Uterus (tissue), 4 donors: ENCODE measurements at places on chromosomes 3 and 15.

DNA sequence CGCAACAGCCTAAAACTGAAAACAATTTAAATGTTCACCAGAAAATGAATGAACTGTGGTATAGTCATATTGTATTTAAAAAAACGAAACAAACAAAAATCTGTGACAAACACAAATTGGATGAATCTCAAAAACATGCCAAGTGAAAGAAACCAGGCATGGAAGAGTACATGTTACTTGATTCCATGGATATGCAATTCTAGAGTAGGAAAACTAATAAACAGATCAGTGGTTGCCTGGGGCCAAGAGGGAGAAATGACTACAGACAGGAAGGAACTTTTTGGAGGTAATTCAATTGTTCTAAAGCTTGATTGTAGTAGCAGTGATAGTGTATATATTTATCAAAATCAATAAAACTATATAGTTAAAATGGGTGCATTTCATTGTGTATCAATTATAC, 16.8 kb downstream of the UBE3A start:
- DNase-seq, result no peak

- no peak for DNase-seq
Measured at GRCh38 chr3:43926055-43926454, 235.3 kb downstream of the ABHD5 start.

- no peak for DNase-seq
Measured at GRCh38 chr3:168524129-168524528, 428.4 kb upstream of the GOLIM4 start.

DNA sequence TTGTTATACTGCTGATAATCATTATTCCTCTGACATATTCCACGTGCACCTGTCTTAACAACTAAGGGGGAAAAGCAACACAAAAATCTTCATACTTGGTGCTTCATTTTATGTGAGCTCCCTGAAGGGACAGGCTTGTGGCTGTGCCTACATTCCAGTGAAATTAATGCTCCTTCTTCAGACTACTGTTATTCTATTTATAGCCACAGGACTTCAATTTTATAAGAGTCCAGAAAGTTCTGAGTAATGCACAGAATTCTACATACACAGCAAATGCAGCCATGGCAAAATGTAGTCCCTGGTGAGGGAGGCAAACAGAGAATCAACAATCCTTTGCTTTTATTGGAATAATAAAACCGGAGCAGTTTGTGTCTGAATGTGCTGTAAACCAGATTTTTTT, 417.1 kb downstream of the RBMS3 start:
- no peak for DNase-seq

DNA sequence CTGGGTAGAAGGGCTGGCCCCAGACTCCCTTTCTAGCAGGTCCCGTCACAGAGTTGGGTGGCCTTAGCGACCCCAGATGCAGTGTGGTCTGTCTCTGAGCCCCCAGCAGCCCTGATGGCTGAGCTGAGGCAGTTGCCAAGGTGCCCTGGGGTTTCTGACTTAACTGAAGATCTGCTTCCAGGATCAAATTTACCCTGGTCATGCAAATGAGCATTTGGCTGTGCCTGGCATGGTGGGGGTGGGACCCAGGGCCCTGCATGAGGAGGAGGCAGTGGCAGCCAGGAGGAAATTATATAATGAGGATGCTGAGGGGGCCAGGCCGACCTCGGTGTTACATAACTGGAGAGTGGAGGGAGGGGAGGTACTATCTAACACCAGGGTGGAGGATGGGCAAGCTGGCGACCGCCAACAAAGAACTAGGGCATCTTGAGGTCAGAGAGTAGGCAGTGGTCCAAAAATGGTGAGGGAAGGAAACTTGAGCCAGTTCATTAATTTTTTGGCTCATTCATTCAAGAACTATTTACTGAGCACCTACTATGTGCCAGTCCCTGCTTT, 16.4 kb downstream of the PLEKHO2 start:
- no peak for DNase-seq

GRCh38 chr15:66404532-66404931, 17.8 kb downstream of the MAP2K1 start:
- no peak for DNase-seq

DNA sequence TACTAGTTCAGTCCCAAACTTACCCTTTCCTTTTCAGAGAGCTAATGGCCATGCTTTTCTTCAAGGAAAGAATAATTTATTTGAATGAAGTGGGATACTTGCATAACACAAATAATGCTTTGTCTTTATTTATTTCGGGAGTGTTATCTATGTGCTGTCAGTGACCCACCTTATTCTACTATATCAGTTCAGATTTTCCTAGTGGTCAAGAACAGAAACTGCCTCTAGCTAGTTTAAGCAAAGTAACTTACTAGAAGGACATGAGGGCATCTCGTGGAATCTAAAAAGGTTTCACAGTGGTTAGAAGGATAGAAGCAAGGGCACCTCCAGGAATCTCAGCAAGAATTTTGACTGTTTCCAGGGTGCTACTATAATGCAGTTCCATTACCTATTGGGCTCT, 3.8 kb upstream of the TIMMDC1 start:
- DNase-seq, result no peak

DNA sequence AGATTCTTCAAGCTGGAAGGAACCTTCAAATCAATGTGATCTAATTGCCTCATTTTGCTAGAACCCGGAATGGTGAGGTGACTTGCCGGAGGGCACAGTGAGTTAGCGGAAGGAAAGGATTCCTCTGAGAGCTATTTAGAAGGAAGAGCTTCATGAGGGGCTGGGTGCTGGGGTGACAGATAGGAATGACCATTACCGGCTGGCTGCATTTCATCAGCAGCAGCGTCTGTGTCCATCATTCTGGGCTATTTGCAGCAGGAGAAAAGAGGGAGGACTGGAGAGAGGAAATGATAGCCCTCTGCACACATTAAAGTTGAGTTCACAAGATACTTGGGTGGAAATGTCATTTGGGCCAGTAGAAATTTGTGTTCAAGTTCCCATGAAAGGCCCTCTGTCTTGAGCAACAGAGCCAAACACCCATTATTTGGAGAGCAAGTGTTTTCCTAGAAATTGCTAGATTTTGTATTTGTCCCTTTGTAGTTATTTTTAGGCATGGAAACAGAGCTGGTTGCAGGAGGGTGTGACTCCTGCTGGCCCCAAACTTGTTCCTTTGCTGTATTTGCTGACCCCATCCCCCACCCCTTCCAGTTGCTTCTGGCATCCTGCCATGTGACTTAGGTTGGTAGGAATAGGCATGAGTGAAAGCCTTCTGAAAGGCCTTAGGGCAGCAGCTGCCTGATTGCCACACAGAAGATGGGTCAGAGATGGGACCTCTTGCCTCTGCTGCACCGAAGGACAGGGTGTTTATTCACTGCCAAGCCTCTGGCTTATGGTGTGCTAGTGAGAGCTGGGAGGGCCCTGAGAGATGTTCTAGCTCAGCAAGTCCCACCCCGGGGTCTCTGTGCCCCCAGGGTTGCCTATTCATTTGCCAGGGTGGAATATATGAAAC, 87.5 kb upstream of the PLXNA1 start:
- DNase-seq, result no peak

GRCh38 chr3:165938986-165939540, 101.8 kb upstream of the BCHE start:
- no peak for DNase-seq

DNA sequence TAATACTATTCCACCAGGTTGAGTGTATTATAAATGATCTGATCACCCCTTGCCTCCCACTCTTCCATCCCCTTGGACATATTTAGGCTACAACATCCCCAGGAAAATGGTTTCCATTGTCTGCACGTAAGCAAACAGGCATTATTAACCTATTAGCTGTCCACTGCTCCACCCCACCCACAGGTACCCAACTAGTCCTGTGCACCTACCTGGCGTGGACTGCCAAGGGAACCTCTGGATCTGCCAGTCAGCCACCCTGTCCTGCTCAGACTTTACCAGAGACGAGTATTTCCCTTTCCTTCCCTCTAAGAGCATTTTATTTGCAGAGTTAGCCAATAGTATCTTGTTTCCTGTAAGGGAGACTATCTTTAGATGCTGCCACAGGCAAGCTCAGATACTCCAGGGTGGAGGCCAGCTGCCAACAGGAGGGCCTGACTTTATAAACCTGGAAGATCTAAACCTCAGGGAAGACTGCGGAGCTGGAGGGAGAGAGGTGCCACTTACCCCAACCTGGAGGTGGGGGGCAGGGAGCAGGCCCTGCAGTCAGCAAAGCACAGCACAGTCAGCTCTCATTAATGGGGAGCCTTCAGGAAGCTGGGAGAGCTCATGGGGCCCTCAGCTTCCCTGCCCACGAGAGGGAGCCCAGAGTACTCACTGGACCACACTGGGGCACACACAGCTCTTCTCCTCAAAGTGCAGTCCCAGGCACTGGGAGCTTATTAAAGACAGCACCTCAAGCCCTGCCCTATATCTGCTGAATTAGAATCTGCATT, at the start of gene CX3CR1:
TSS of gene CX3CR1 (minus strand) at position 292 of the 773 bp plus-strand sequence. CDS start 13,527 bp downstream, outside the sequence.
- no peak for DNase-seq

GRCh38 chr3:11655196-11655928, 11.6 kb upstream of the VGLL4 start:
- DNase-seq, result no peak

- DNase-seq, result no peak
Measured at GRCh38 chr3:55201779-55202178, 273.9 kb upstream of the LRTM1 start.

DNA sequence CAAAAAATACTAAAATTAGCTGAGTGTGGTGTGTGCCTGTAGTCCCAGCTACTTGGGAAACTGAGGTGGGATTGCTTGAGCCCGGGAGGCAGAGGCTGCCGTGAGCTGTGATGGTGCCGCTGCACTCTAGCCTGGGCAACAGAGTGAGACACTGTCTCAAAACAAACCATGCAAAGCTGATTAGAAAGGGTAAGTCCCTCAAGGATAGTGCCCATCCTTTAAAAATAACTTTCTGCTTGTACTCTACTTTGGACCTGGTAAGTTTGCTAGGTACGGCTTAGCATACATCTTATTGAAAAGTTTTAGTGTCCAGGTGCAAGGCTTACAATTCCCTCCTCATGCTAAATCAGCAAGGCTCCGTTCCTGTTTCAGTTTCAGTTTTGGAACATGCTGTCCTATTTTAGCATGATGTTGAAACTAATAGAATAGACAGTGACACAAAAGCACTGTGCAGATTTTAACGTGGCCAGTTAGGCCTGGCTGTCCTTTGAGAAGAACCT, 21.4 kb downstream of the FEM1B start:
- no peak for DNase-seq

DNA sequence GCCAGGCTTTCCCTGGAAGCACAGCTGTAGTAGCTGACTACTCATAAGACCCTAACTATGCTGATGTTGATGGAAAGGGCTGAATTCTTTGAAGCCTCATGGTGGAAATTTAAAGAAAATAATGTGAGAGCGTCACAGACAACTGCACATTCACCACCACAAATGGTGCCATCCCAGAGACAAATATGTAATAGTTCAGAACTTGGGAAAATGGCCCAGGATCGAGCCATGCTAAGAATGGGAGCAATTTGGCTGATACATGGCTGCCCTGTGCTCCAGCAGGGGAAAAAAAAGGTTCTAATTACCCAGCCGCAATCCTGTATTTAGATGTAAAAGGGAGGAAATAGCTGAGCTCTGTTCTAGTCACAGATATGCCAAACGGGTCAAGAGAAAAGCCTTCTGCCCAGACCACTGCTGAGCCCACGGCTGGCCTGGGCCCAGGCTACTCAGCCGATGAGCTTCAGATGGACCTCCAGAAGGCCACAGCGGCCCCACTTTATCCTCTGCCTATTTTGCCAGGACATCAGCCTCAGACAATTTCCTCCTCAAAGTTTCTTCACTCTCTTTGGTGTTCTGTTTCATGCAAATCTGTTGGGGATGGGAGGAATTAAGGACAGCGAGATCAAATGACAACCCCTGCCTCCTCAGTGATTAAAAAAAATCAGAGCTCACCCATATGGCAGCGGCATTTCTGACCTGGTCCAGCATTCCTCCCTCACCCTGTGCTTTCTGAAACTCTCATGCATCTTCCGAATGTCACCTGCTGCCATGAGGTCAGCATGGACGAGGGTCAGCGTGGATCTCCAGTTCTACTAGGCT, 54.5 kb upstream of the MEX3B start:
- no peak for DNase-seq

GRCh38 chr15:87538327-87538834, 718.2 kb downstream of the NTRK3 start:
- DNase-seq, result no peak

DNA sequence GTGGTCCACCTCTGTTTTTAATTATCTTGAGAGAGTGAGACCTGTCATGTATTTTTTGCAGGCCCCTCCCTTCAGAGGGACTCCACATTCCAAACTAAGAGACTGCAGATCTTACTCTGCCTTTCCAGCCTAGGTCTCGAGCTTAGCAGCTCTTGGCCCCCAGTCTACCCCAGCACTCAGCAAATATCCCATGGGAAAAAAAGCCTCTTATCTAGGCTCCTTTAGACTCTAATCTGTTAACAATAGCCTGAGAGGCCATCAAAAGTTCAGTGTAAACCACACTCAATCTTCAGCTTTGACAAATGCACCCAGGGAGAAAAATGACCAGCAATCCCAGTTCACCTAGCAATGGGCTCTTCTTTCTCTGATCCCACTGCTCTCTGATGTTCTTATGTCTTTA, 8.6 kb upstream of the BLM start:
- DNase-seq, result no peak

GRCh38 chr3:12255393-12255792, 33.5 kb upstream of the PPARG start:
- DNase-seq, result no peak

DNA sequence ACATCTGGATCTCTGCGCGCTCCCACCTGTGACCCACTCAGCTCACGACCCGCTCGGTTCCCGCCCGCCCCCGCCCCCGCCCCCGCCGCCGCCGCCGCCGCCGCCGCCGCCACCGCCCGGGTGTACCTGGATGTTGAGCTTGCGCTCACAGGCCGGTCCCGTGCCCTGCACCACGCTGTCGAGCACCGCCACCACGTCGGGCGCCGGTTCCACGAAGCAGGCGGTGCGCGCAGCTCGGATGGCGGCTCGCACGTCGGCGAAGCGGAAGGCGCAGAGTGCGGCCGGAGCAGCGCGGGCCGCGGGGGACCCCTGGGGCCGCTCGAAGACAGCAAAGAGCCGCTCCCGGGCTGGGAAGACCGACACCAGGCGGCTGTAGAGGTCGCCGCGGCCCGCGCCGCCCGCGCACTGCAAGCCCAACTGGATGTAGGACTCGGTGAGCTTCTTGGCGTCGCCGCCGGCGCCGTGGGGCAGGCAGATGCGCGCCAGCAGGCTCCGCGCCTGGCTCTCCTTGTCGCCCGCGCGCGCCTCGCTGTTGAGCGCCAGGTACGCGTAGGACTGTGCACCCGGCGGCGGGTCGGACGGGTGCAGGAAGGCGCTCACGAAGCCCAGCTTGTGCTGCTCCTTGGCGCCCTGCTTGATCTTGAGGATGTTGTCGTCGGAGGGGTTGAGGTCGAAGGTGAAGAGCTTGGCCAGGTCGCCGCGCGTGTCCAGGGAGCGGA, 1.1 kb downstream of the PLXND1 start:
- peak; percentile 65 for DNase-seq

- no peak for DNase-seq
Measured at GRCh38 chr15:55782901-55783300, 39.9 kb upstream of the PRTG start.

GRCh38 chr3:168025076-168025475, 70.6 kb downstream of the GOLIM4 start:
- no peak for DNase-seq

GRCh38 chr15:60649845-60650548, 171.1 kb upstream of the ICE2 start:
- DNase-seq, result no peak

GRCh38 chr3:111763968-111764367, 95.1 kb upstream of the PHLDB2 start:
- DNase-seq, result no peak

GRCh38 chr15:90583471-90584252, 53.9 kb downstream of the CRTC3 start:
- no peak for DNase-seq

- DNase-seq, result no peak
Measured at GRCh38 chr3:119733812-119734211, 31.0 kb downstream of the CFAP91 start.

- no peak for DNase-seq
Measured at GRCh38 chr3:54139630-54140029, 17.3 kb downstream of the CACNA2D3 start.
